Fibroblast of lung (primary cell): ENCODE measurements at places on chromosomes 2 and 18.

DNA sequence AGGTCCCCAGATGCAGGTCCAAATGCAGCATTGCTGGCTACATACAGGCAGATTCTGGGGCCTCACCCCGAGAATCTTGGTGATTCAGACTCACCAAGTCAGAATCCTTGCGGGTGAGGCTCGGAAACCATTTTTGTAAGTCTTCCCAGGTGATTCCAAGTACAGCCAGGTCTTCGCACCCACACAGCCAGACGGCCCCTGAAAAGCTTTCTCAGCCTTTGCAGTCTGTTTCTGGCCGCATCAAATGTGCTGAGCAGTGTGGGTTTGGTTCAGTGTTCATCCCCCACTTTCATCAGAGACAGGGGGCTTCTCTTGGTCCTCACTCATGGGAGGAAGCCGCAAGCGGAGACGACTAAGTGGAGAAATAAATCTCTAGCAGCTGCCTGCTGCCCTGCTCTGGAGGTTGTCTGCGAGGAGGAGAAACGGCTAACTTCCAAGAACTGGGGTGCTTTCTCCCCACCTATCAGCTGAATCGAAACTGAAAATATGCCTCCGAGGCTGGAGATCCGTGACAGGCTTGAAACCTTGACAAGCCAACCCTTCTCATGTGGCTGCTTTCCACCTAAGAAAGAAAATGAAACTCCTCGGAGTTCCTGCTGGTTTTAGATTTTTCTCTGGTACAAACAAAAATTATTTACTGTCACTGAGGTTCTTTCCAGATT is 8.9 kb upstream of the TMEM185B start:
- DNase-seq, result no peak

- no peak for DNase-seq
Observed at GRCh38 chr2:15399241-15399640, 161.9 kb downstream of the NBAS start.

GRCh38 chr18:46190667-46191066 is 86.5 kb downstream of the HAUS1 start:
- DNase-seq, result no peak

DNA sequence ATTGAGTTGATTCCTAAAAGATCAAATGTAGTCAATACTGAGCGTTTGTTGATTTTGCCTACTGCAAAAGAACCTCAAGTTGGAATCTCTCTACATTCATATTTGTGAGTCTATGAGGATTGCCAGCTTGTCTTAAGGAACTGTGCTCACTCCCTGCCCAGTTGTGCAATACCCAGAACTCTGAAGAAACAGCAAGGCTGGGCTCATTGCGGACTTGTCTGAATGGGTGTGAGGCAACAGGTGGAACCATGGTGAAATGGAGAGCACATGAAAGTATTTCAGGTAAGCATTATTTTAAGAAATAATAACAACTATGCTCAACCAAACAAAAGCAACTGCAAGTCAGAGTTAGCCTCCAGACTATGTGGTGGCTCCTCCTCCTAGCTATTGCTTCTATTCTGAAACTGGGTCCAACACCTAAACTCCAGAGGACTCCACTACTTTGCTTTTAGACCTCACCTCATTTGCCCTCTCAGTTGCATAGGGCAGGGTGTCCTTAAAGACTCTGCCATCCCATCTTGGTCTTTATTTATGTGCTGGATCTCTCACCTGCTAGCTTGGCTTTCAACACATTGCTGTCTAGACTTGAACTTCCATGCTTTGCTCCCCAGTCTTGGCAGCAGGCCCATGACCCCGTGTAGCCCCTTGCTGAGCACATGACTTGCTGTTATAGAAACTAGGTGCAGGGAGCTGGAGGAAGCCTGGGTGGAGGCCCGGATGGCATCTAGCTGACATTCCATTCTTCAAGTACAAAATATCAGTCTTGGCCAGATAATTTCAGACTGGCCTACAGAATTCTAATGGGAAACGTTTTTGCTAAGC is 94.8 kb upstream of the ARL5A start:
- DNase-seq, result no peak

GRCh38 chr18:44682871-44683221 is 2.2 kb downstream of the SETBP1 start:
- peak; percentile 55 for DNase-seq

DNA sequence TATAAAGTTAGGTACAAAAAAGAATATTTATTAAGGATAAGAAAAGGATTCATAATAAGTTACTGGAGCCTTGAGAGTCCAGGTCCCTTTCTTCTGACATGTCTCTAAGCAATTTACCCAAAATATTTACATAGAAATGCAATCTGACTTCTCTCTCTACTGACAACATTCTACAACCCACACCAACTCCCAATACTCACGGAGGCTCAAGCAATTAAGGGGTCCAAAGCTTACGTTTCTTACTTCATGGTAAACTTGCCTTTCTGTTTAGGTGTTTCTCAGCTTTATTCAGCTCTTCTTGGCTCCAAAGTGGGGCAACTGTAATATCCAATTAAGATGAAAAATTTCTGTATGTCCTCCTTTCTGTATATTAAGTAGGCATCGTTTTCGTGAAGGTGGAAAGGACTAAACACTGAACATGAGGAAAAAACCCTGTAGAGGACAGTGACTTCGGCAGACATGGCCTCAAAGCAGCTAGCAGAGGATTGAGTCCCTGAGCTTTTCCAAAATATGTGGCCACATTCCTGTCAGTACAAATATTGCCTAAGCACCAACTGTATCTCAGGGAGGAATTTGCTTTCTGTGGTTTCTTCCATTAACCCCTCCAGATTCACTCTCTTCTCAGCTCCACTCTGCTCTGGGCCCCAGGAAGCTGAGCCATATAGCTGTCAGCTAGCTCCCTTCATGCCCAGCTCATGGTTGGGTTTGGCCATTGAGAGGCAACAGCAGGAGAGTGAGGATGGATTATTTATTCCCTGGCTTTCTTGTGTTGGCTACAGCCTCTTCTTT is 67.9 kb upstream of the GLS start:
- peak; percentile 75 for DNase-seq

- DNase-seq, result no peak
Observed at GRCh38 chr2:11993749-11994148, 247.3 kb downstream of the LPIN1 start.

DNA sequence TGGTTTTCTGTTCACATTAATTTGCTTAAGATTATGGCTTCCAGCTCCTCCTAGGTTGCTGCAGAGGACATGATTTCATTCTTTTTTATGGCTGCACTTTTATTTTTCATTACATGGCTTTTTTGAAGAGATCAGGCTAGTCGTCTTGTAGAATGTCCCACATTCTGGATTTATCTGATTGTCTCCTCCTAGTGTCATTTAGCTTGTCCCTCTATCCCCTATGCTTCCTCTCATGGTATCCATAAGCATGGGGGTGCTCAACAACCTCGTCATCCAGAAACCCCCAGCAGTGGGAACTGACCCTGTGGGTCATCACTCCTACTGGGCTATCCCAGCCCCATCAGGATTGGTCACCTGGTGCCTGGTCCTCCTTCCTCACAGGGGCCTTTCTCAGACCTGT is 49.6 kb downstream of the SERTAD2 start:
- DNase-seq, result no peak

- no peak for DNase-seq
Observed at GRCh38 chr2:3840611-3841155, 137.3 kb downstream of the DCDC2C start.

GRCh38 chr2:10079266-10079869 is 843 bp downstream of the CYS1 start:
- DNase-seq, result peak; percentile 76

DNA sequence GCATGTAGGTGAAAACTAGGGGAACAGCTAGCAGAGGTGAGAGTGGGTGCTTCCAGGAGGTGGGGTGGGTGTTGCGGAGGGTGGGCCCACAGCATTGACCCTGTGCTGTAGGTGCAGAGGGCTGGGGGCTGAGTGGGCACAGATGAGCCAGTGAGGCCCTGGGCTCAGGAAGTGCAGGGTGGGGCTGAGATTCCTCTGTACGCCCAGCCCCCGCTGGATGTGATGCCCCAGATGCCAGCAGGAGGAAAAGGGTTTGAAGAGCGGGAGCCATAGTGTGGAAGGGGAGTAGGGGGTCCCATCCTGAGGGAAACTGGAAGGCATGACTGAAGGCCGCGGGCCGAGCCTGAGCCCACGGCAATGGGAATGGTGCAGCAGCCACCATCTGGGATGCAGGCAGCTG is 14.1 kb upstream of the OTOS start:
- DNase-seq, result no peak

DNA sequence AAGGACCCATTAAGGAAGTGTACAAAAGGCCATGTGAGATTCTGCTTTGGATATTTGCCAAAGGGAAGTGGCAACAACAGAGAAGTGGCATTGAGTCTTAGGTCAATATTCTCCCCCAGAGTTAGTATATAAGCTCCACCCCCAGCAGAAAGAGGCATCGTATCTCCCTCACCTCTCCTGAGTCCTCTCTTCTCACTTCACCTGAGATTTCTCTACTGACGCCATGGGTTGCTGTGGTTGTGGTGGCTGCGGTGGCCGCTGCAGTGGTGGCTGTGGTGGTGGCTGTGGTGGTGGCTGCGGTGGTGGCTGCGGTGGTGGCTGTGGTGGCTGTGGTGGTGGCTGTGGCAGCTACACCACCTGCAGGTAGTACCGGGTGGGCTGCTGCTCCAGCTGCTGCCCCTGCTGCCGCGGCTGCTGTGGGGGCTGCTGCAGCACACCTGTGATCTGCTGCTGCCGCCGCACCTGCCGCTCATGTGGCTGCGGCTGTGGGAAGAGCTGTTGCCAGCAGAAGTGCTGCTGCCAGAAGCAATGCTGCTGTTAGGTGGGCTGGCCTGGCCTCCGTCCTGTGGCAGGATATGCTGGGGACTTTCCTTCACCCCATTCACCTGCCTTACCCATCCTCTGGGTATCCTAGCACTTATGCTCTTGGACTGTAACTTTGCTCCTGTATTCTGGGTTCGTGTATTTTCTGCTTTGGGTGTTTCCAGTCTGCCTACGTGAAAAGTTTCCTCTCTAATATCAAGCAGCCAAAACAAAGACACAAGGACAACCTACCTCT is 5.9 kb downstream of the SCYGR3 start:
- no peak for DNase-seq

DNA sequence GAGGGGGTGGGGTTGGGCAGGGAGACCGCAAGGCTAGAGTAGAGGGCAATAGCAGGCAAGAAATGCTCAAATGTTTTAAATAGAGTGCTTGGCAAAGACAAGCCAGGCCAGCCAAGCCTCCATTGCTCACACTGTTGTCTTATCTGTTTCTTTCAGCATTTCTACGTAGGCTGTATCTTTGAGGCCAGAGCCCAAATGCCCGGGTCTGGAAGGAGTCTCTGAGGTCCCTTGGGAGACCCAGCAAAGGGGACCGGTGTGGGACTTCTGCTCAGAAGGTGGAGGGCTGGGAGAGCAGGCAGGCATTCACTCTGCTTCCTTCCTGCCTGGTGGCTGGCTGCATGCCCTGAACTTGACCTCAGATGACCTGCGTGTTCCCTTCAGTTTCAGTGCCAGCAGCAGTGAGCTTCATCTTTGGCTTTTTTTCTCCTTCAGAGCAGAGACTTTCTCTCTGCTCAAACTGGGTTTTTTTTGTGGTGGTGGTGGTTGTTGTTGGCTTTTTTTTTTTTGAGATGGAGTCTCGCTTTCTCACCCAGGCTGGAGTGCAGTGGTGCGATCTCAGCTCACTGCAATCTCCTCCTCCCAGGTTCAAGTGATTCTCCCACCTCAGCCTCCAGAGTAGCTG is 13.7 kb upstream of the TET3 start:
- no peak for DNase-seq

DNA sequence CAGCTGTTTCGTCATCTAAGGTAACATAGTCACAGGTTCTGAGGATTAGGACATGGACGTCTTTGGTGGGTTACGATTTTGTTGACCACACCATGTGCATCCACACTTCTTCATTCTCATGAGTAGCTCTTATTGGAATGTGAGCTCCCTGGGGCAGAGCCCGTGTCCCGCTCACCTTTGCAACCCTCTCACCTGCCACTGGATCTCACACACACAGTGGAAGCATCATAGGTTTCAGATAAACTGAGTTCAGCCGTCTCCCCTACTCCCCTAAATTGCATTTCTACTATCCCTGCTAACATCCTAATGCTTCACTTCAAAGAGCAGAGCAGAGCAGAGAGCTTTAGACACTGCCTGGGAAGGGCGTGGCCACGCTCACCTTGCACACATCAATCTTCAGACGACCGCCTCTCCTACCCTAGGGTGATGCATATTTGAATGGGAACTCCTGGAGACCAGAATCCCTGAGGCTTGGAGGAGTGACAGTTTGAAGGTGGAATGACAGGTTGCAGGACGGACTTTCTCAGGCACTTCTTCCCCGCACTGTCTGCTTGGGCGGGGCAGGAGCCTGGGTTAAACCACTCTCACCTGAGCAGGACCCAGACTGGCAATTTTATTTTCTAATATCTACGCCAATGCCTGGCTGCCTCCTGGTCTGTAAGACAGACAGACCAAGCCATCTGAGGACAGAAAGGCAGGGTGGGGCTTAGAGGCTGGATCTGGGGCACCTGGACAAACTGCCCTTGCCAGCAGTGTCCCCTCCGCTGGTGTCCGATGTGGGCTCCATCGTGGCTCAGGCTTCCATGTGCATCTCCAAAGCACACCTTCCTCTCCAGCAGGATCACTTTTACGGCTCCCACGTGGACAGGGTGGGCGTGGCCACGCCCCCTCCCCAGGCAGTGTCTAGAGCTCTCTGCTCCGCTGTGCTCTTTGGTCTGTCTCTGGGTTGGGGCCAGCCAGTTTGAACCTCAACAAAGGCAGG is 229.5 kb upstream of the COPS8 start:
- no peak for DNase-seq

DNA sequence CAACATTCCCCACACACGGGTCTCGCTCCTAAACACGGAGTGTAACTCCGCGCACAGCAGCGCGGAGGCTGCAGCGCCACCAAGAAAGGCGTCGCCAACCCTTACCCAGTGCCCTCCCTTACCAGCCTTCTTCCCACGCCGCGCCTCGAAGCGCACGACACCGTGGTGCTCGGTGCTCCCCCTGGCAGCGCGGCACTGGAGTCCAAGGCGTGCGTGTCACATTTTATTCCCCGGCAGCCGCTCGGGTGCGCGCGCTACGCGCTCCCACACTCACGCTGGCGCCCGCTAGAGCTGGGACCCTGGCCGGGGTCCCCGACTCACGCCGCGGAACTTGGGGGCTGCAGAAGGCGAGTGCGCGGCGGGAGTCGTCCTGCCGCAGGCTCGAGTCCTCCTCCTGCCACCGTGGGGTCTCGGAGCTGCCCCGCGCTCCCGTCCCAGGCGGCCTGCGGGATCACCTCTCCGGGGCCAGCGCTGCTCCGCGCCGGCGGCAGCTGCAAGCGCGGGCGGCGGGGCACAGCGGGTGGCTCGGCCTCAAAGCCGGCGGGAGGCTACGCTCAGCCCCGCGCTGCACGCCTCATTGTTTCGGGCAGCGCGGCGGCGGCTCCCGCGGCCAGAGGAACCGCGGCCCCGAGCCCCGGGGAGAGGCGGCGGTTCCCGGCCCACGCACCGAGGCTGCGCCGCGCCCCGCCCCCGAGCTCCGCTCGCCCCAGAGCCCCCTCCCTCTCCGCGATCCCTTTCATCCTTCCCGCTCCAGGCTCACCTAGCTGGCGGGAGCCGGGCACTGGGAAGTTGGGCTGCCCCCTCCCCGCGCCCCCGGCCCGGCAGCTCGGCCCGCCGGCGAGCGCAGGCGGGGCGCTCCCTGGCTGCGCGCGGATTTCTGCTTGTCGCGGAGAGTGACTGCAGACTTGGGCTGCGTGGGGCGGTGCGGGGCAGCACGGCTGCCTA is at the start of gene ST6GAL2:
Gene ST6GAL2 (minus strand): TSS at position 197 of the 945 bp plus-strand sequence. CDS start 42,190 bp downstream, outside the sequence.
- DNase-seq, result no peak
